ENCODE measurements at places on chromosomes 3 and 15.

GRCh38 chr15:96042734-96043224 is 287.7 kb upstream of the NR2F2 start:
- no peak for DNase-seq

- DNase-seq, result no peak
Measured at GRCh38 chr3:50138266-50139200, 16.6 kb upstream of the SEMA3F start.

DNA sequence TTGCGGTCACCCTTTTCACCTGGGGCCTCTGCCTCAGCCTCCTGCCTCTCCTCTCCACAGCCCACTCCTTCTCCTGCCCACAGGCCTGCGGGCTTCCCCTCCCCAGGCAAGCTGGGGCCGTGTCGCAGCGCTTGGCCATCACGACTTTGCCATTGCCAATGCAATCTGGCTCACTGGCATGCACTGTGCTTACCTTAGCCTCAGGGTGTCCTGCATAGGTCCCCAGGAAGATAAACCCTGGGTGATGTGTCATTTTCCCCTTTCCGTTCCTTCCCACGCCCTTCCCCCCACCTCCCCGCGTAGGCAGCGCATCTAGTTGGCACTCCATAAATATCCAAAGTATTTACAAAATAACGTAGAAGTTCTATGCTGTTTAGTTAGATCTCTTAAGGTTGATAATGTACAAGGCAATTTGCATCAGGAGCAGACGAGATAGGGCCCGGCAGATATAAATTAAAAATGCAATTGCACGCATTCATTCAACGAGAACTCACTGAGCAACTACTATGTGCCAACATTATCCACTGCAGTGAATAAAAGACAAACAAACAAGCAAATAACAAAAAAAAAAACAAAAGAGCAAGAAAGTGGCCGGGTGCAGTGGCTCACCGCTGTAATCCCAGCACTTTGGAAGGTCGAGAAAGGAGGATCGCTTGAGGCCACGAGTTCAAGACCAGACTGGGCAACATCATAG is 973 bp upstream of the COPG1 start:
- no peak for DNase-seq

- no peak for DNase-seq
Measured at GRCh38 chr15:57932348-57932747, 133.2 kb downstream of the ALDH1A2 start.

DNA sequence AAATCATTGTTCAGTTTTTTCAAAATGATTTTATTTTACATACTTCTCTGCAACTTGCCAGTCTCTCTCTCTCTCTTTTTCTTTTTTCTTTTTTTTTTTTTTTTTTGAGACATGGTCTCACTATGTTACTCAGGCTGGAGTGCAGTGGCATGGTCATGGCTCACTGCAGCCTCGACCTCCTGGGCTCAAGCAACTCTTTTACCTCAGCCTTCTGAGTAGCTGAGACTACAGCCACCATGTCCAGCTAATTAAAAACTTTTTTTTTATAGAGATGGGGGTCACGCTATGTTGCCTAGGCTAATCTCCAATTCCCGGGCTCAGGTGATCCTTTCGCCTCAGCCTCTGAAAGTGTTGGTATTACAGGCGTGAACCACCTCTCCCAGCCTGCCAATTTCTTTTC is 12.1 kb upstream of the ARID3B start:
- no peak for DNase-seq

- DNase-seq, result no peak
Measured at GRCh38 chr3:159482241-159482993, 506.2 kb upstream of the IL12A start.

- DNase-seq, result no peak
Measured at GRCh38 chr3:149487598-149488197, 13.2 kb downstream of the TM4SF4 start.

- no peak for DNase-seq
Measured at GRCh38 chr3:63364910-63365309, 86.8 kb downstream of the SYNPR start.

DNA sequence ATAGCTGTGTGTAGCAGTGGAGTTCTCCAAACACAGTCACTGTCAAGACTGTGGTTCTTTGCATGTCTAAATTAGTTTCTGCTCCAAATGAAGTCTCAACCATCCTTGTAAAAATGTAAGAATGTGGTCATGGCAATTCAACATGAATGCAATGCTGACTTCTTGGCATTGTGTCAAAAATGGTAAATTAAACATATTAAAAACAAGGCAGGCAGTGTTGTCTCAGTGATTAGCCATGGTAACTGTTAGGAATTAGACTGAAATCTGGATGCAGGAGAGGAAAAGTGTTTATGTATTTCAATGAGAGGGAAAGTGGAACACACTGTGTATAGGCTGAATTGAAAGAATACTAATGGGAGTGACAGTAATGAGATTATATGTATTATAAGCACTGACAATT is 597.2 kb downstream of the EDEM1 start:
- no peak for DNase-seq

DNA sequence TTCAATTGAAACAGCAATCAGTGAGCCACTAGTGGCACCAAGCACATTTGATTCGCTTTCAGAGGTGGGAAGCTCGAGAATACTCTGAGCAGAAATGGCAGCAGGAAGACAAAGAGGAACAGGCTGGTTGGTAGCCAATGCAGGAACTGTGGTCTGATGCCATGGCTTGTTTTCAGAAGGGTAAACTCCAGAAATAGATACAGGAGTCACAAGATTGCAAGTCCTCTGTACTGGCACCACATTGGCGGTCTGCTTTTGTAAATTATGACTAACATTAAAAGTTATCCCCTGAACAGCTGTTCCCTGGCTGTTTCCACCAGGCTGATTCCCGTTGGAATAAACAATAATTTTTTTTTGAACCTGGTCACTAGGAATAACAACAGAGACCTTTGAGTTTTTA is 35.5 kb downstream of the USF3 start:
- DNase-seq, result no peak
